ENCODE measurements at places on chromosomes 12 and 14. TPM values are rescaled to one million over a fixed set of nuclear protein-coding genes. Genes with fewer than 3 reads are reported as not detected.

GRCh38 chr12:121038861-121039668 lies at the start of gene OASL:
Gene OASL (minus strand): TSS chr12:121039246. CDS start chr12:121038971, 275 bp downstream.
- no peaks in the 10 kb centered on the region for H3K4me1 ChIP-seq
- DNase-seq = peak; percentile 68
- no peaks in the 10 kb centered on the region for H3K36me3 ChIP-seq
- peak within 1 kb of the TSS; percentile 44 for H3K4me3 ChIP-seq

DNA sequence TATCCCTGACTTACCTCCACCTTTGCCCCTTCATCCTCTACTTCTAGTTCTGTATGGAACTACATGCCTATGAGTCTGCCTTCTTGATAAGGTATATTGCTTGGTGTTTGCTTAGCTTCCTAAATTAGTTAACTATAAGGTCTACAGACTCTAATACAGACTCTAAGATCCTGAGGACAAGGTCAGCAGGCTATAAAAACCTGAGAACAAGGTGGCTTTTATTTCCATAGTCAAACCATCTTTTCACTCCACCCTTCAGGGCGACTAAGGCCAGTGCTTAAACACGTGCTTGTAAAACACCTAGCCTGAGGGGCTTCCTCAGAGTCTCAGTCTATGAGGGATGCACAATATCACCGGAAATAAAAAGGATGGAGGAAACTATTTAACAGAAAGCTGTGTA lies 36.1 kb upstream of the COL2A1 start:
- H3K27ac ChIP-seq = no peak overlapping the region
- no peaks in the 10 kb centered on the region for H3K27me3 ChIP-seq
- DNase-seq = peak; percentile 40

GRCh38 chr12:68842123-68842522 lies 34.1 kb downstream of the MDM2 start:
- DNase-seq = no peak

- no peak for DNase-seq
- H3K36me3 ChIP-seq = no peaks in the 10 kb centered on the region
- H3K27ac ChIP-seq = no peak overlapping the region
- no peaks in the 10 kb centered on the region for H3K4me1 ChIP-seq
Measured at GRCh38 chr12:61521258-61521657, 738.9 kb upstream of the USP15 start.

PZP gene
- total RNA-seq = 0.05 TPM

- H3K27ac ChIP-seq = no peak overlapping the region
- H3K4me3 ChIP-seq = no peak overlapping the region
- no peaks in the 10 kb centered on the region for H3K36me3 ChIP-seq
- no peaks in the 10 kb centered on the region for H3K4me1 ChIP-seq
- no peaks in the 10 kb centered on the region for H3K27me3 ChIP-seq
Measured at GRCh38 chr12:108382437-108382801, 43.3 kb upstream of the CMKLR1 start.

DNA sequence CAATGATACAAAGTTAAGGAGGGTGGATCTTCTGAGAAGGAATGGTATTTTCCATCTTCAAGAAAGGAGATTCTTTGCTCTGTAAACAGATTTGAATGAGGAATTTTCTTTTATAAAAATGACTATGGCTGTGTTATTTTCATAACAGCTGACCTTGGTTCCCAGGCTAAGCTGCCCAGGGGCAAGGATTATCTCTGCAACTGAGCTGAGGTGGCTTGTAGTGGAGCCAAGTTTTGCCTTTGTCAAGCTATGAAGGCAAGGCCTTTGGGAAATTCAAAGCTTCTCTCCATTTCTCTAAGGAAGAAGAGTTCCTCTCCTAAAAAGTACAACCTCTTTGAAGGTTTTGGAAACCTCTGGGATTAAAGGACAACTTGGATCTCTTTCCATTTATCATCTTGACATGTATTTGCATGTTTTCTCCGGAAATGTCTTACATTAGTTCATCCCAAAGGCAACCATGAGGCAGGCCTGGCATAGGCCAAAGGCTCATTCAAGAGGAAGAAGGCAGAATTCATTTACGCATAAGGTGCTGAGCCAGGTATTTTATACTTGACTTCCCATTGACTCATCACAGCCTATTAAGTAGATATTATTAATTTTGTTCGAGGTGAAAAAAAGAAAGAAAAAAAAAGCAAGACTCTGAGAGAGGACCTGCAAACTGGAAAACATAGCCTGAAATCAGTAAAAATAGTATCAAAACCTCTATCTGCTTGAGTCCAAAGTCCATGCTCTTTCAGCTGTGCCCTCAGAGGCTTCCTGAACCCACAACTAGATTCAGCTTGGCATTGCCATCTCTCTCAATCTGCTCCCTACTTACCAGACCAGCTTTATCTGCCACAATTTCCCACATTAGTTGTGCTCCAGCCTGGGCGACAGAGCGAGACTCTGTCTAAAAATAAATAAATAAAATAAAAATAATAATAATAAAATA lies 24.0 kb upstream of the CKAP4 start:
- H3K27me3 ChIP-seq = no peaks in the 10 kb centered on the region
- DNase-seq = no peak
- no peak overlapping the region for H3K4me3 ChIP-seq
- no peaks in the 10 kb centered on the region for H3K36me3 ChIP-seq
- H3K27ac ChIP-seq = no peak overlapping the region

DNA sequence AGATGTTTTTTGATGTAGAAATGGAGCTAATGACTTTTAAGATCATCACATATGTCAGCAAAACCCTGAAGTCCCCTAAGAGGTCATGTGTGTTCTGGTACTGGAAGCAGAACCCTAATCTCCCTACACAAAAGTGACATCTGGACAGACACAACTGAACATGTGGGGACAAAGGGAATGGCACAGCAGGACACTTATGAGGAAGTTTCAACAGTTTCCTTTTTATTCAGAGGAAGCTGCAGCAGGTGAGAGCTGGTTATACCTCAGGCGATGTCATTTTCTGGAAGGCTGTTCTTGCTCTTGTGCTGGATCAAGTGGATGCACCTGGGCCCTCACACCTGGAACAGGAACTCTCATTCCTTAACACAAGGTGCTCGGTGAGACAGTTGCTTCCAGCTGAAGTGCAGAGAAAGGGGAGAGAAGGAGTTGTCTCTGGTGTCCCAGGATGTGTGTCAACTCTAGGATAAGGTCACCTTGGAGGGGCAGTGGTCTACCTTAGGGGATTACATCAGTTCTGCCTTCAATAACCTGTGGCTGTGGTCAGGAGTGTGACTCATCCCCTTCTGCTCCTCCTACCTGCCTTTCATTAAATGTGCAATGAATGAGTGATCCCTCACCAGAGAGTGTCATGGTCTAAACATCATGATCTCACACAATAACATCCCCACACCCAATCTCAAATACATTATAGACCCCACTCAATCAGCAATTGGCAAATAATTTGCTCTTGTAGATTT lies 463.4 kb downstream of the TMEM121 start:
- no peak overlapping the region for H3K4me3 ChIP-seq
- no peaks in the 10 kb centered on the region for H3K4me1 ChIP-seq

KRT78 gene
- total RNA-seq = not detected

SMIM41 gene
- total RNA-seq = 0.30 TPM

DNA sequence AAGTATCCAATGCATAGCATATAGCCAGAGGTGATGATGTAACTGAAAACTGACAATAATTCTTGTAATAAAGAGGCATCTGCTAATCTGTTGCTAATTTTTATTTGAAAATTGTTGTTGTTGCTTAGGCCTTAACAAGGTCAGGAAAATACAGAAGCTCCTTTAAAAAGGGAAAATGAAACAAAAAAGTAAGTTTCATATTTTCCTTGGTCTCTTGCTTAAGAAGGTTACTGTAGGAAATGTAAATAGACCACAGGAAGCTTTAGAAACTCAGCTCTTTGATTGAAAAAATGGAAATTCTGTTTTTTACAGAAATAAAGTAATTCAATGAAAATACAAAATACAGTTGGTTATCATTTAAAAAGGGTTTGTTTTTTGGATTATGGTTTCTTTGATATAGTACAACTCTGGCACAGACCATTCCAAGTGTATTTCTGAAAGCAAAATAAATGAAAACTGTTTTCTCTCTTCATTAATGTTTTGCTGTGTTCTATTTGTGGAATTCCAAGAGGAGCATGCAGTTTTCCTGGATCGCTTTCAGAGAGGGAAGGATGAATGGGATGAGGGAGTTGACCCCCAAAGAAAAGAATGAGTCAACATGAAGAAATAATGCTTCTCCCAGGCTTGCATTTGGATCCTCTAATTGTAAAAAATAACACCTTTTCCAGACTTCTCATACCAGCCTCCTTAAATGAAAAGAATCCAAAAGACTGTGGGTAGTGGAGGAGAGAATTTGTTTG lies 398.0 kb upstream of the FAR2 start:
- no peak for DNase-seq
- H3K4me3 ChIP-seq = no peak overlapping the region
- no peaks in the 10 kb centered on the region for H3K27me3 ChIP-seq

DNA sequence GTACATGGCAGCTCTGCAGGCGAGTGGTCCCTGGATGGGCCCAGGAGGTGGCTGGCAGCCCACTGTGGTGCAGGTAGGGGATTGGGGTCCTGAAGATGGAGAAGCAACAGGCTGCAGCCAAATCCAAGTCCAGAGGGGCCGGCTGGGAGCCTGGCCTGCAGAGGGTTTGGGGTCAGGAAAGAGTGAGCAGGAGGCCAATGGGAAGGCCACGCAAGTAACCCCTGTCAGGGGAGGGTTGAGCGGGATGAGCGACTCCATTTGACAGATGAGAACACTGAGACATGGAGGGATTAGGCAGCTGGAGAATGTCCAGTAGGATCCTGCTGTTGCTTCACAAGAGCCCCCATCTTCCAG lies 136.0 kb downstream of the BCL11B start:
- peak; percentile 14 for DNase-seq
- H3K36me3 ChIP-seq = no peaks in the 10 kb centered on the region
- no peaks in the 10 kb centered on the region for H3K4me1 ChIP-seq
- no peak overlapping the region for H3K4me3 ChIP-seq
- no peaks in the 10 kb centered on the region for H3K27me3 ChIP-seq
- no peak overlapping the region for H3K27ac ChIP-seq

PLCZ1 gene
- not detected for total RNA-seq

- no peaks in the 10 kb centered on the region for H3K27me3 ChIP-seq
- no peak overlapping the region for H3K4me3 ChIP-seq
- no peaks in the 10 kb centered on the region for H3K4me1 ChIP-seq
- H3K27ac ChIP-seq = no peak overlapping the region
Measured at GRCh38 chr14:29900609-29901350, 26.9 kb downstream of the PRKD1 start.

DNA sequence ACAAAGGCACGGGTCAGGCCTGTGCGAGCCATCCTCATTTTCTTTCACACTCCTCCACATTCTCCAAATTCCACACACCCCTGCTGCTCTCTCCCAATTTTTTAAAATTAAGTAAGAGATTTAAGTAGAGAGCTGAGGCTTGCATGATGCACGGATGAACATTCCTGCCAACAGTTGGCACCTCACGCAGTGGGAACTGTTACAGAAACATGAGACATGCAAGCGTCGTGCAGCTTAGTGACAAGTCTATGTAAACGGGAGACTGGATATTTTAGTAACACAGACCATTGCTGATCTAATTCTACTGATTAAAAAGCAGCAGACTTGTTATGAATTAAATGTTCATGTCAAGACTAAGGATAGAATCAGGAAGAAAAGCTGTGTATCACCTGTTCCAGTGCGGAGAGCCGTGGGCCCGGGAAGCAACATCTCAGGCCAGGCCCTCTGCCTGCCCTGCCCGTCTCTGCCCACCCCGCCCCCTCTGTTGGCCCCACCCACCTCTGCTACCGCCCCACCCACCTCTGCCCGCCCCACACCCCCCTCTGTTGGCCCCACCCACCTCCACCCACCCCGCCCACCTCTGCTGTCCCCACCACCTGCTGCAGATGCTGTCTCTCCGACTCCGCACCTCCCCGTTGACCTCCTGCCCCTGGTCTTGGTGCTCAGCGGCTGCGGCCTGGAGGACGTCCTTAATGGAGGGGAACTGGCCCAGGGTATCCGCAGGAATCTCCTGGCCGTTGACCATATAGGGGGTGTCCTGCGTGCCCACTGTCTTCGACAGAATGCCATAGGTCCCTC lies 21.2 kb downstream of the GOLGA3 start:
- H3K27me3 ChIP-seq = no peaks in the 10 kb centered on the region
- H3K4me1 ChIP-seq = no peaks in the 10 kb centered on the region
- no peak overlapping the region for H3K4me3 ChIP-seq
- H3K27ac ChIP-seq = no peak overlapping the region
- no peak for DNase-seq
- H3K36me3 ChIP-seq = peaks cover 29% of the 10 kb centered on the region

TAS2R19 gene
- total RNA-seq = 1.6 TPM

DNA sequence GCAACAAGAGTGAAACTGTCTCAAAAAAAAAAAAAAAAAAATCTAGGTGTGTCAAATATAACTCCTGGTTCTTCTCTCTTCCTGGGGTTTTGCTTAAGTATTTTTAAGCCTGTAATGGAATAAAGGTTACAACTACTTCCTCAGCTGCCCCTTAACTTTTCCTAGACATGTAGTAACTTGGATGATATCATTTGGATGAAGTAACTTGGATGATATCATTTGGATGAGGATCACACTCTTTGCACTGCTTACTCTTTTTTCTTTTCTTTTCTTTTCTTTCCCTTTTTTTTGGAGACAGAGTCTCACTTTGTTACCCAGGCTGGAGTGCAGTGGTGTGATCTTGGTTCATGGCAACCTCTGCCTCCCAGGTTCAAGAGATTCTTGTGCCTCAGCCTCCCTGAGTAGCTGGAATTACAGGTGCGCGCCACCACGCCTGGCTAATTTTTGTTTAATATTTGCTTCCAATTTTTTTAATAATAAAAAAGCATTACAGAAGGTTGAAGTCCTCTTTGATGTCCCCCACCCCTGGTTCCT lies 775 bp upstream of the FAM186A start:
- H3K27ac ChIP-seq = no peak overlapping the region
- no peak for DNase-seq
- no peaks in the 10 kb centered on the region for H3K36me3 ChIP-seq

DNA sequence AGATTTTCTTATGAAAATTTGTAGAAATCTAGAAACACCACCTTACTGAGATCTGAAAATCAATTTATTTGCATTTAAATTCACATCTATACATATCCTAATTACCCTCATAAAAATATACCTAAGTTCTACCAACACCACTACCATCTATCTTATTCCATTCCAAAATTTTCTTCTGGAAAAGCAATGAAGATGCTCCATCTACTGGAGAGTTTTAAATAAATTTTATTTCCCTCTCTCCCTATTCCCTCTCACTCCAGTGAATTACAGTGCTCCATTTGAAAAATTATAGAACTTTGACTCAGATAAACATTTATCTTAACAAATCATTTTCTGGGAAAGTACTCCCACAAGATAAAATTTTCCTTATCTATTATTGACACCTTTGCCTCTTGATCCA lies 2.3 kb upstream of the C14orf39 start:
- no peak for DNase-seq
- no peak overlapping the region for H3K27ac ChIP-seq
- H3K36me3 ChIP-seq = no peaks in the 10 kb centered on the region

GRCh38 chr14:92373336-92373735 lies 50.4 kb downstream of the SLC24A4 start:
- no peaks in the 10 kb centered on the region for H3K36me3 ChIP-seq
- no peaks in the 10 kb centered on the region for H3K4me1 ChIP-seq
- no peak overlapping the region for H3K27ac ChIP-seq
- no peak overlapping the region for H3K4me3 ChIP-seq

KRT6C gene
- total RNA-seq = not detected

- no peaks in the 10 kb centered on the region for H3K27me3 ChIP-seq
- no peak overlapping the region for H3K4me3 ChIP-seq
- H3K4me1 ChIP-seq = no peaks in the 10 kb centered on the region
- no peaks in the 10 kb centered on the region for H3K36me3 ChIP-seq
- no peak overlapping the region for H3K27ac ChIP-seq
Measured at GRCh38 chr12:111330800-111331752, 37.8 kb downstream of the PHETA1 start.
